ENCODE measurements at places on chromosomes 5 and 9.

DNA sequence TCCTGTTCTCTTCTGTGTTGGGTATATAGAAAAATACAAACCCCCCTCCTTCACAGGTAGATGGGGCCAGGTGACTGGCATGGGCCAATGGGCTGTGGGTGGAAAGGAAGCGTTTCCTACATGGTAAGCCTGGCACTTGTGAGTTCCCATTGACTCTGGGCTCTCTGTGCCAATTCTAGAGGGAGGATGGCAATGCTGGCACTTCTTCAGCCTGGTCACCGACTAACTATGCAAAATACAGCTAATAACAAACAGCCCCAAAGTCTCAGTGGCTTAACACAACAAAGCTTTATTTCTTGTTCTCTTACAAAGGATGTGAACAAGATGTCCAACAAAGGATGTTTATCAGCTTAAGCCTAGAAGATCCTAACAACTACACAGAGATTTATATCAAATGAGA is 258.1 kb downstream of the SYK start:
- DNase-seq, result no peak

DNA sequence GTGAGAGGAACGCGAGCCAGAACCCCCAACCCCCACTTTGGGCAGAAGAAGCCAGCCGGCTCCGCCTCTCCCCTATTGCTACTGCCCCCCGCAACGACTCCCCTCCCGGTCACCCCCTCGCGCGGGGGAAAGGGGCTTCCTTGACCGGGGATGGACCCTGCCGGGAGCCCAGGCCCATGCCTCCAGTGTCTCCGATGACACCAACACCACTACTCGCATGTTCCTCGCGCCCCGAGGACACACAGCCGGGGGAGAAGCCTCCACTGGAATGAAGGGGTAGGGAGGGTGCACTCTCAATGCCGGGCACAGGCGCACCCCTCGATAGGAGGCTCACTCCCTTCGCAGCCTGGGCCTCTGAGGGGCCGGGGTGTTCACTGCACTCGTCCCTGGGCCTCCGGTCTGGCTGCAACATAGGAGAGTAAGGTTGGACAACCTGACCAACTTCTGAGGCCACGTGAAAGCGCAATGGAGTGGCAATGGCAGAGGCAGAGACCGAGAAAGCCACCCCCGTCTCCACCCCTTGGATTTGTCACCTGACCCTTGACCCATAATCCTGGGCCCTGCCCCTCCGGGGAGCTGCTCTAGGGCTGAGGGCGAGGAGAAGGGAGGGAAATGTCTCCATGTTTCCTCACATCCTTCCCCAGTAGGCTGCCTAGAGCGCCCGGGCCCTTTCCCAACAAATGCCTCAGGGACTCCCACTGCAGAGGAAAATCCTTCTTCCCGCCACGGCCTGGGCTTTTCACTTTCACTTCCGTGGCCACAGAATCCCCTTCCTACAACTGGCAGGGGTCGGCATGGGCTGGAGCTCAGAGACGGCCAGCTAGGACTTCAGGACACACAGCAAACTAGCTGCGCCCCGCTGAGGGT is 1.1 kb upstream of the CNTFR start:
- no peak for DNase-seq

GRCh38 chr5:17925276-17925675 is 291.0 kb downstream of the TAF11L14 start:
- DNase-seq, result no peak

GRCh38 chr5:137269274-137269673 is 229.9 kb downstream of the SPOCK1 start:
- DNase-seq, result no peak

GRCh38 chr5:126354858-126355731 is 68.1 kb upstream of the GRAMD2B start:
- no peak for DNase-seq

DNA sequence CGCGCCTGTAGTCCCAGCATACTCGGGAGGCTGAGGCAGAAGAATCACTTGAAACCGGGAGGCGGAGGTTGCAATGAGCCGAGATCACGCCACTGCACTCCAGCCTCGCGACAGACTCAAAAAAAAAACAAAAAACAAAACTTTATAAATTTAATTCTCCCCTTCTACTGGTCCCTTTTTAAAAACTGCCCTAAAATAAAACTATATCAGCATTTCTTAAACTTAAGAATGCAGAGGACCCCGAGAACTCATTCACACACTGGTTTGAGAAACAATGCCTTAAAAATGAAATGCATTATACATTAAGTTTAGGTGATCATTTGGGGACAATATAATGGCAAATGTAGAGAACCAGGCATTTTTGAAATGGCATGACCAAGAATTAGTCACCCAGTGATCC is 2.3 kb downstream of the C5orf15 start:
- no peak for DNase-seq

- no peak for DNase-seq
Observed at GRCh38 chr5:149633476-149634350, 52.4 kb downstream of the ARHGEF37 start.

- DNase-seq, result no peak
Observed at GRCh38 chr5:181109489-181110013, 21.4 kb downstream of the OR2V1 start.

GRCh38 chr9:136343121-136343883 is 16.0 kb downstream of the GPSM1 start:
- DNase-seq, result no peak

Measured in activated T-helper 1 cell treated with Interleukin-2 at 50 U/mL for 16 hours (primary cell).